ENCODE measurements at places on chromosomes 11 and 22.

DNA sequence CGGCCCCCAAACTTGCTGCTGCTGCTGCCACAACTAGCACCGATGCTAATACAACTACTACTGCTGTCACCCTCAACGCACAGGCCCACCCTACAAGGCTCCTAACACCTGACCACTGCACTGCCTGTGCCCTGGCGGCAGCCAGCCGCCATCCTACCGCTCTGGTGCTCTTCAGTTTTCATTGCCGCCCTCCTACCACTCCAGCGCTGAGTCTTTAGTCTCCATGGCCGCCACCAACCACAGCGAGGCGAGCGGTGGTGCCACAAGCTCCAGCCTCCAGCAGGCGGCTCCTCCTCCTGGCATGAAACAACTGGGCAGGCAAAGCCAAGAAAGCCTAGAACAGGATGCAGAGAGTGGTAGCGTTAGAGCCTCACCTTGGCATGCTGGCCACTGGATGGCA, 5.0 kb upstream of the RFPL3 start:
- no peak for DNase-seq

GRCh38 chr11:30412509-30412908, 89.6 kb downstream of the ARL14EP start:
- DNase-seq = no peak

DNA sequence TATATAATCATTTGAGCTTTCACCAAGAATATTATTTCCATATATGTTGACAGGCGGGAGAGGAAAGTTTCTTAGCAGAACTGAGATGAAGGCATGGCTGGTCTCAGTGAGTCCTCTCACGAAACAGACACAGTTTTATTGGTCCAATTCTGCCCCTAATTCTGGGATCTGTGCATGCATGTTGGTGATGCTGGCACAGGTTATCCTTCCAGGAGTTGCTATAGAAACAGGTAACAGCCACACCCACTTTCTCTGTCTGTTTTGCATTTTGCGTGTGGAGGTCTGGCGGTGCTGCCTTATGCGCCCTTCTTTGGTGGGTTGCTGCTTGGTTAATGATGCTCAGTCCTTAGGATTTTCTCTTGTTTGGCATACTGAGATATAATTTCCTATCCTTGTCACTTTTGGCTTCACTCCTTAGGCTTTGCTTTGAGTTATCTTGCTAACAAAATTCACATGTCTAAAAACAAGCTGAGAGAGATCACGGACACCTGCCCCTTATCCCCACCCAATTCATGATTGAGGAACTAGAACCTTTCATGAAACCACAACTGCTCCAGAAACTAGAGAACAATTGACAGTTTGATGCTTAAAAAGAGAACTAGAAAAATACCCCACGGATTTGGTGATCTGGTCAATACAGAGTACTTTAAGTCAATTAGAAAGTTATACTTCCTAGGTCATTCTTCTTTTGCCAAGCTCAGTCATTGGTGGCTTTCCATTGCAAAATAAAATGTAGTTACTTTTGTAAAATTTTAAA, 189.3 kb downstream of the FAT3 start:
- no peak for DNase-seq

DNA sequence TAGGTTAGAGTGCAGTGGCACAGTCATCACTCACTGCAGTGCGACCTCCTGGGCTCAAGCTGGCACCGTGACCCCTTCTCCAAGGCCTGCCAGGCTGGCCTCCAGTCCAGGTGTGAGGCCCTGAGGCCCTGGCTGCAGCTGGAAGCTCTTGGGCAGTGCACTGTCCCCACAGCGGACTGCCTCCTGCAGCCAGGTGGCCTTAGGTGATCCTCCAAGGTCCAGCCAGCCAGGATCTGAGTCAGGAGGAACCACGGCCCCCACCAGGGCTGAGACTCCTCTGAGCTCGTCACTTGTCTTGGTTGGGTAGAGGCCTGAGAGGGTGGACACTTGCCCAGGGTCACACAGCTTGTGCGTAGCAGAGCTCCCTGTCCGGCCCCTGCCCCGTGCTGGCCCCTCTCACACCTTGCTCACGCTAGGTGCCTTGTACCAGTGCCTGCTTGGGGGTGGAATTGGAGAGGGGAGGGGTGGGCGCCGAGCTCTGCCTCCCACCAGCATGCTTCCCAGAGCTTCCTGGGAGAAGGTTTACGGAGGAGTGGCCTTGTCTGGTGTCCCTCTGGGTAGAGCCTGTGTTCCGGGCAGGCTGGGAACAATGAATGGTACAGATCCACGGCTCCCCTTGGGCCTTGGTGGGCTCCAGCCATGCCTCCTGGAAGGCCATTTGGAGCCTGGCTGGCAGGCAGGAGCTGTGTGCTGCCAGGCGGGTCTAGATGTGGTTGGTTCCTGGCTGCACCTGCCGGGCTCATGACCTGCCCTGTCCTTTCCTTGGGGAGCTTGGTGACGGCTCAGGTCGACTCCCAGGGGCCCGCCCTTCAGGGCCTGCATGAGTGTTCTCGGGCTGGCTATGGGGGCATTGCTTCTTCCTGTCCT, 20.6 kb downstream of the KCNQ1 start:
- DNase-seq = no peak

DNA sequence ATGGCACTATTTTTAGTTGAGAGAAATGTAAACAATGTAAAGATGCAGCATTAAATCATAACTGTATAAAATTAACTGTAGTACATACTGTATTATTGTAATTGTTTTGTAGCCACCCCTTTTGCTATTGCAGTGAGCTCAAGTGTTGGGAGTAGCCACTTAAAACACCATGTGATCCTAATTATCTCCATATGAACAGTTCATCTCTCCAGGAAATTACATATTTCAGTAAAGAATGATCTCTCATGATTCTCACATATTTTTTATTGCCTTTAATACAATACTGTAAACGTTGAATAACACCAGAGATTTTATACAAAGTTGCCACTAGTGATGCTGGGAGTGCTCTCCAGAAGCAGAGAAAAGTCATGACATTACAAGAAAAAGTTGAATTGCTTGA, 1768.6 kb downstream of the LRRC4C start:
- DNase-seq = no peak

DNA sequence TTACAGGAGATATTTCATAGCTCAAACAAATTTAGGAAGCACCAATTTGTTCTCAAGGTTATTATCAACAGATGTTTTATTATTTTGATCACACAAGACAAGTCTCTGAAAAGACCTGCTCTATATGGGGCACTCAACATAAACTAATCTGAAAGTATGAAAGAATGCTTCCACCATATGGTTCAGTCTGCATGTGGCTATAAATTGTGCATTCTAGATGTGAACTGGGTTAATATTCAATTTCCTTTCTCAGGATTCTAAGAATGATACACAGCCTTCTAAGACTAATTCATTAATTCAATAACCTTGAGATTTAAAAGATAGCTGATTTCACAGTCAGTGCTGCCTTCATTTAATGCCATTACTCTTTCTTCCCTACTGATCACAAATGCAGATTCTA, 851.3 kb upstream of the CCDC90B start:
- no peak for DNase-seq

DNA sequence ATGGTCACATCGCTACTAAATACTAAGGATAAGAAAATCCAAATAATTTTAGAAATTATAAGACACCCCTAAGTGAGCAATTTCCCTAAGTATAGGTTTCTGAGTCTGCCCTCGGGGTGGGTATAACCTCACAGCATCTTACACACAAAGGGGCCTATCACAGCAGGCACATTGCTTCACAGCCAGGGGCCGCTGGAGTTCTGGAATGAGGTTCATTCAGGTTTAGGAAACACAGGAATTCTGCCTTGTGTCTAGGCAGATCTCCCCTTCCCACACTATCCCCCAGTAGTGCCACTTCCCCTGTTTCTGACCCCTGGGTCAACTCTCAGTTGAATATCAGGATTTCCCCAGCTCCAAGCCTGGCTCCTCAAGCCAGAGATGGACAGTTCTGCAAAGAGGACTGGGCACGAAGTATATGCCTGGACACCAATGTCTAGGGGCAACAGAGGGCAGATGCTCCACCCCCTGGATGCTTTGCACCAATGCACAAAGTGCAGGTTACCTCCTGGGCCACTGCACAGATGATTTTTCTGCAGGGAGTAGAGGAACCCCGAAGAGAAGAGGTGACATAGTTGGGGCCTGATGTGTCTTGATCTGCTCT, 11.4 kb downstream of the TUBA8 start:
- DNase-seq = no peak

DNA sequence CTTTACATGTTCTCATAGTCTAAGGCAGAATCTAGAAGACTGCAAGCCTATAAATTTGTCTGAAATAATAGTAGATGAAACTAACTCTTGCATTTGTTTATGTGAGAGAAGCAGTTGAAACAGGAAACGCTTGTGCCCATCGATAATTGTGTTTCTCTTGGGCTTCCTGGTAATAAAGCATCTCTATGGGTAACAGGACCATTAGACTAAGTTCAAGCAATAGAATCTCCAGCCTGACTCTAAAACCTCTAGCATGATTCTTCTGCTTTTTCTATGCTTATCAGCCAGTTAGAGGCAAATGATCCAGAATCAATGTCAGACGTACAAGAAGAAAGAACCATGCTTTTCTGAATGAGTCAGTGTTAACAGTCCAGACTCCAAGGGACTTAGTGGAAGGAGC, 1734.4 kb downstream of the LRRC4C start:
- DNase-seq = no peak

DNA sequence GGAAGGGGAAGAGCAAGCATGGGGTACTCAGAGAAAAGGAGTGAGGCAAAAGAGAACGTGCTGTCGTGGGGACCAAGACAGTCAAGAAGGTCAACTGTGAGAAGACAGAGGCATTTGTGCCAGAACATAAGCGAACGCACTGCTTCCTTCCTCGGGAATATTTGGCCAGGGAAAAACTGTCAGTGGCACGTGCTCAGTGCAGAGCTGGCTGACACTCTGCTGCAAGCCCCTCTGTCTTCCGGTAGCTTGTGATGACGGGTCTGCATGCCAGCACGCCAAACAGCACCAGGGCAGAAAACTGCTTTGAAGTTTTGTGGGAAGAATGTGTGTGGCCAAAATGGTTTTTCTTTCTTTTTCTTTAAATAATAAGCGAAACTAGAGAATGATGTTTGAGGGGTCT, 60.6 kb downstream of the SMCO4 start:
- no peak for DNase-seq

DNA sequence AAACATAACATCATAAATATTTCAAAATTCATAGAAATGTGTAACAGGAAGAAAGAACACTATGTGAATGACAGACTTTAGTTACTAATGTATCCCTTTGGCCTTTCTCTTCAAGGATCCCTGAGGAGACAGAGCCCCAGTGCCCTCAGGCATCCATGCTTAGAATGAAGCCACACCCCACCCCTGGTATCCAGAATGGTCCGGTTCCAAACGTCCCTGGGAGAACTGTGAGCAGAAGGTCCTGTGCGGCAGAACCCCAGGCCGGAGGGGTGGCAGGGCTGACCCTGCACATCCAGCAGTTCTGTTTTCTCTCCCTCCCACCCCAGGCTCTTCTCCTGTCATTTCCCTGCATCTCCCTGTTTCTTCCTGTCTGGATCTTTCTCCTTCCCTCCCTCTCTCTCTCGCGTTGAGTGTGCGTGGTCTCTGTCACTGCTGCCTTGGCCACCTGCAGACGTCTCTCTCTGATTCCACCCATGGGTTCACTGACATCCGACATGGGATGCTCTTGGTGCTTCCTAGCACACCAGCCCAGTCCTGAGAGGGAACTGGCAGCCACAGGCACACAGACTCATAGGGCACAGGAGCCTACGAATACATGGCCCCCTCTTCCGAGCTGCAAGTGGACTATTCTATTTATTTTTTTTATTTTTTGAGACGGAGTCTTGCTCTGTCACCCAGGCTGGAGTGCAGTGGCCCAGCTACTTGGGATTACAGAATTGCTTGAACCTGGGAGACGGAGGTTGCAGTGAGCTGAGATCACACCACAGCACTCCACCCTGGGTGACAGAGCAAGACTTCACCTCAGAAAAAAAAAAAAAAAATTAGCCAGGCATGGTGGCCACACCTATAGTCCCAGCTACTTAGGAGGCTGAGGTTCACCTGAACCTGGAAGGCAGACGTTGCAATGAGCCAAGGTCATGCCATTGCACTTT, 5.7 kb downstream of the RFPL1 start:
- no peak for DNase-seq

GRCh38 chr22:22720724-22721261, 76.4 kb downstream of the GGTLC2 start:
- no peak for DNase-seq

GRCh38 chr11:84468235-84468634, 1158.9 kb downstream of the DLG2 start:
- DNase-seq = no peak

DNA sequence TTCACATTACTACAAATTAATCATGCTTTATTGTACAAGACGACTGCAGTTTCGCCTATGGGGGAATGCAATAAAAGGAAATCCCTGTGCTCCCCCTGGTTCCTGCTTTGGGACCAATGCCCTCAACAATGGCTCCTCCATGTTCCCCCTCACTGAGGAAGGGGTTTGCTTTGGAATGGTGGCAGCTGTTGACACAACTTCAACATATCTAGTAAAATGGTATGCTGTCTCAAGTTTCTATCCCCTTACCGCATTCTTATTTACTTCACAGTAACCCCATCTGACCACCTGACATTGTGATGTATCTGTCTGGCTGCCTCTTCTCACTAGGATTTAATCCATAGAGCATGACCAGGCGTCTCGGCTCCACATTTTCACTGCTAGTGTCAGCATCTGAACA, 48.8 kb downstream of the PIWIL3 start:
- DNase-seq = no peak

DNA sequence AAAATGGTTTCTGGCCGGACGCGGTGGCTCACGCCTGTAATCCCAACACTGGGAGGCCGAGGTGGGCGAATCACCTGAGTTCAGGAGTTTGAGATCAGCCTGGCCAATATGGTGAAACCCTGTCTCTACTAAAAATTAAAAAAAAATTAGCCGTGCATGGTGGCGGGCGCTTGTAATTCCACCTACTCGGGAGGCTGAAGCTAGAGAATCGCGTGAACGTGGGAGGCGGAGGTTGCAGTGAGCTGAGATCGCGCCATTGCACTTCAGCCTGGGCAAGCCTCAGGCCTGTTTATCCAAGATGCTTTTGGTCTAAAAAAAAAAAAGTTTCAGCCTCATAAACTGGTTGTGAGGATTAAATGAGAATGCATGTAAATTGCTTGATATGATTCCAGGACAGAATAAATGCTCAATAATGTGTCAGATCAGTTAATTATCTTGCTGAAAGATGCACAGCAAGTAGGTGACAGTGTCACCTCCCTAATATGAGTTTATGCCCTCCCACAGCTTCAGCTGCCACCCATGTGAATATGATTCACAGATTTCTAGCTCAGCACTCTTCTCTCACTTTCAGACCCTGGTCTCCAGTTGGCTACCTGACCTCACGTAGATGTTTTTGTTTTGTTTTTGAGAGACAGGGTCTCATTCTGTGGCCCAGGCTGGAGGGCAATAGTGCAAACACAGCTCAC, 1.1 kb upstream of the ALG8 start:
- no peak for DNase-seq

- DNase-seq = no peak
Measured at GRCh38 chr11:68470304-68470811, 9.8 kb downstream of the PPP6R3 start.

- DNase-seq = no peak
Measured at GRCh38 chr11:45896422-45896984, 10.6 kb downstream of the FREY1 start.

Data from Right ventricle myocardium superior (tissue), 1 donor.